ENCODE measurements at places on chromosomes 7 and 10.

DNA sequence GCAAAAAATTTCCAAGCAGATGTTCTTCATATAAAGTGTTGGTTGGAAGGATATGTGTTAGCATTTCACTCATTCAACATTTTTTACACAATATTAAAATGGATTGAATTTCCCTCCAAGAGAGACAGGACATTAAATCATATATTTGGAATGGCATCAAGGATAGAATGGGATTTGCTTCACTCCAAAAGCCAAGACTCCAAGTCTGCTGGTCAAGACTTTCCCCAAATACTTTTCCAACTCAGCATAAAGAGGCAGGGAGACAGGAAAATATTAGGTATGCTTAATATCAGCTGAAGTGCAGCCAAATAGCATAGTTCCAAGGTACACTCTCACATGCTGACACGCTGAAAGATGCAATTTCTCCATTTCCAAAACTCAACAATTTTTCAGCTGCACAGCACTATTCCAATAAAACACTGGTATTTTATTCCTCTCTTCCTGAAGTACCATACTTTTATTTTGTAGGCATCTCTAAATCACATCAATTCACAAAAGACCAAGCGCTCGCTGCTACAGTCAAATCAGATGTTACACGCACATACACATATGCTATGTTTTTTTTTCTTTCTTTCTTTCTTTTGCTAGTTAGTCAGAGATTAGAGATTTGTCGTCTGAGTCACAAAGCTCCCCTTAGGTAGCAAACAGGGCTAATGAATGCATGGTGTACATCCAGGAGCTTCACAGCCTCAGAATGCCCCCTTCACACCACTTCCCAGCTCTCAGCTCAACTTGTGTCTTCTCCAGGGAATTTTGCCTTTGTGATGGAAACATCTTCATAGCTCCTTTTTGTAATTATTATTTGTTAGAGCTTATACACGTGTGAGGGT, 1033.8 kb upstream of the AUTS2 start:
- no peak for DNase-seq

- DNase-seq: no peak
Measured at GRCh38 chr10:62562101-62562500, 187.9 kb downstream of the ZNF365 start.

GRCh38 chr7:89223900-89224395, 428.4 kb upstream of the TEX47 start:
- no peak for DNase-seq

GRCh38 chr7:129203050-129203741, 14.8 kb downstream of the SMO start:
- no peak for DNase-seq

DNA sequence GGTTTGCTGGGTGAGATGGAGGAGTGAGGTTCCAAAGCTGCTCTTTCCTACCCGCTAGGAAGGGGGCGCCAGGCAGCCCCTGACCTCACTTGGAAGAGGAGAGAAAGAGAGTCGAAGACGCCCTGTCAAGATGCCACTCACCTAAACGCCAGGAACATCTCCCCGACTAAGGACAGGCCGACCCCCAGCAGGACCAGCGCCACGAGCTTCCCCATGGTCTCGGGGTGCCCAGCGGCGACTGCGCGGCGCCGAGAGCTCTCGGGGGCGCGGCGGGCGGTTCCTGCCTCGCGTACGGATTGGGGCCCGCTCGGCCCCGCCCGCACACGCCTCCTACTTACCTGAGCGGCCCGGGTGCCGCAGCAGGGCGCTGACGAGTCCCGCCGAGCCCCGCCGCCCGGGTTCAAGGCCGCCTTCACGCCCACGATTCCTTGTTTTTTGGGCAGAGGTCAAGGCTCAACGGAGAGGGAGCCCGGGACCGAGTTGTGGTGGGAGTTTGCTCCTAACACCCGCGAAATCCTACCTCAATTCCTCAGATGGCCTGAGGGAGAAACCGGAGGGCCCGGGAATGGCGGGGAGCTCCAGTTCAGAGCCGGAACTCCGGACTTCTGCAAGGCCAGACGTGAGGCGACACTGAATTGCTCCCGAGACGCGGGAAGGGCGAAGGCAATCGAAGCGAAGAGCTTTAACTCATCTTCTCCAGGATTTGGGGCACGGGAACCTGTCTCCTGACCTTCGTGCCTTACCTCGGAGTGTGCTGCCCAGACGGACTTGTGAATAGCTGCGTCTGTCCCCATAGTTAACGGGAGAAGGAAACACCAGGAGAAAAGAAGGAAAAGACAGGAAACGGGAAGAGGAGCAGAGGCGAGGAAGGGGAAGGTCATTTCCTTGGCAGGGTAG, at the start of gene PON3:
Gene PON3 (minus strand): TSS at position 240 of the 897 bp plus-strand sequence. CDS start 25 bp downstream, at position 215.
- no peak for DNase-seq

GRCh38 chr7:122161628-122162027, 17.6 kb upstream of the AASS start:
- DNase-seq: no peak

GRCh38 chr7:123916240-123916724, 8.8 kb upstream of the SPAM1 start:
- DNase-seq: no peak

Data from effector CD4-positive, alpha-beta T cell (primary cell).